Activated CD4-positive, alpha-beta T cell treated with anti-CD3 and anti-CD28 coated beads, Interleukin-10, Interleukin-2, amounts not matched to agents 100 ng/mL and 50 ng/mL, durations not matched to agents 16 hours and 8 hours (primary cell): ENCODE measurements at places on chromosomes 5 and 9.

GRCh38 chr5:139698490-139699146 is 50.5 kb downstream of the CXXC5 start:
- no peak for DNase-seq

GRCh38 chr5:115559524-115559923 is 14.9 kb upstream of the FEM1C start:
- DNase-seq, result no peak

DNA sequence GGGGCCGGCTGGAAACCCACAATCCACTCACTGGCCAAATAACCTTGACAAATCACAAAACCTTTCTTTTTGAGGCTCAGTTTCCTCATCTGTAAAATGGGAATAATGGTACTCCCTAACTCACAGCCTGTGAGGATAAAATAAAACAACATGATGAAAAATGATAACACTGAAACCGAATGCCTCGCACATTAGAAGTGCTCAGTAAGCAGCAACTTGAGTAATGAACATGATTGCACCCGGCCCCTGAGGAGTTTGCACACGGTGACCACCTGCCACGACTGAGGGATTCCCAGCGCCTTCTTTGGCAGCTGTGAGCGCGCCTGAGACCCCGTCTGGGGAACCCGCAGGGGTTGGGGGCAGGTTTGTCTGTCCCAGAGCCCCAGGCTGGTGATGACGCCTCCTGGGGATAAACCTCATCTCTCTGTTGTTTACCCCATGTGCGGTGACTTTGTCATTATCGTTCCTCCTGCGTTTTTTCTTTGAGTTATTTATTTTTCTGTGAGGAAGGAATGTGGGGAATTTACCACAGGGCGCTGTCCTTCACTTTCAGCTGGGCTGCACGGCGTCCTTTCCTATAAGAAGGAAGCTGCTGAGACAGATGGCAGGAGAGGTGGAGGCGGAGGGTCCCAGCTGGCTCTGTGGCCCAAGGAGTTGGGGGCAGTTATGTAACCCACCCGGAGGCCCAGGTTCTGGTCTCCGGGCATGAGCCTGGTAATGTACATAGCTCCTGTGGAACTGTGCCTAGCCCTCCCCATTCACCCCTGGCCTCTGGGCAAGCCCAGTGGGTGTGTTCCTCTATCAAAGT is 3.0 kb upstream of the SYNPO start:
- DNase-seq, result no peak

GRCh38 chr5:1338196-1338490 is 6.8 kb downstream of the CLPTM1L start:
- no peak for DNase-seq

DNA sequence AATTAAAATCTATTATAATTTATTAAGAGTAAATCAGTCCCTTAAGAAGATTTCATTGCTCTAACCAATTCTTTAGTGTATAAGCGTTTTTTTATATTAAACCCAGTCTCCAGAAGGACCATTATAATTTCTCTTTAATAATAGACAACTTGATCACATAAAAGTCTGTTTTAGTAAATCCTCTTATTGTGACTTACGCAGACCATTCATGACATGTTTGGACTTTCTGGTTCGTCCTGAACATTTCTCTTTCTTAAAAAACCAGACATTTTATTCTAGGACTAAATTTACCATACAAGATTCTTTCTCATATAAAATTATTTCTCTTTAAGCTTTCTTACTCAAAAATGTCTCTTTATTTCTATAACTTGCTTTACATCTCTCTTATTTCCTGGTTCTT is 196.2 kb upstream of the RAI14 start:
- DNase-seq, result no peak

DNA sequence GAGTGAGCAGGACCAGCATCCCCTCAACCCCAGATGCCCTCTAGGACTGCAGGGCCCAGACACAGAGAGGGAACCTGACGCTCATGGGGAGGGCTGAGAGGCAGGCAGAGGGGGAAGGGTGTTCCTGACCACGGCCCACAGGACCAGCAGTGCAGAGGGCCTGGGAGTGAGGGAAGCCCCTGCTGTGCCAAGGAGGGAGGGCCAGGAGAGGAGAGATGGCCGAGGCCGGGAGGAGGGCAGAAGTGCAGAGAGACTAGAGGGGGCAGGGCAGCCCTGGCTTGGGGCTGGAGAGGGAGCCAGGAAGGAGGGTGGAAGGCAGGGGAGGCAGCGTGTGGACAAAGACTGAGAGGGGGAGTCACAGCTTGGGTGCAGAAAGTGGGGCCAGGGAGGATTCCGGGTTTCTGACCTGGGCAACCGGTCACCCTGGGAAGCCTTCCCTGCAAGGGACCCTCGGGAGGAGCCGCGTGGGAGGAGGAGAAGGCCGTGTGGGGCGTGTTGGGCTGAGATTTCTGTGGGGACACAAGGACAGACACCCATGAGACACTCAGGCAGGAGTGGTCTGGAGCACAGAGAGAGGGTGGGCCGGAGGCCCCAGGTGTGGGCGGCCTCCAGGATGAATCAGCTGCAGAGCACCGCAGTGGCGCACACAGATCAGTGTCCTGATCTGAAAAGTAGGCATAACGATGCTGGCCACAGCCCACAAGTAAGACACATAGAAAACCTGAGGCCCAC is 117.5 kb downstream of the ADAMTS2 start:
- no peak for DNase-seq

GRCh38 chr9:27880156-27880555 is 306.9 kb upstream of the C9orf72 start:
- DNase-seq, result no peak

GRCh38 chr5:95731571-95732554 is 727 bp downstream of the RHOBTB3 start:
- DNase-seq, result peak; percentile 38

GRCh38 chr5:84088996-84089395 is 295.7 kb downstream of the EDIL3 start:
- DNase-seq, result peak; percentile 1

- peak; percentile 26 for DNase-seq
Observed at GRCh38 chr5:109759306-109759705, 69.6 kb downstream of the MAN2A1 start.

DNA sequence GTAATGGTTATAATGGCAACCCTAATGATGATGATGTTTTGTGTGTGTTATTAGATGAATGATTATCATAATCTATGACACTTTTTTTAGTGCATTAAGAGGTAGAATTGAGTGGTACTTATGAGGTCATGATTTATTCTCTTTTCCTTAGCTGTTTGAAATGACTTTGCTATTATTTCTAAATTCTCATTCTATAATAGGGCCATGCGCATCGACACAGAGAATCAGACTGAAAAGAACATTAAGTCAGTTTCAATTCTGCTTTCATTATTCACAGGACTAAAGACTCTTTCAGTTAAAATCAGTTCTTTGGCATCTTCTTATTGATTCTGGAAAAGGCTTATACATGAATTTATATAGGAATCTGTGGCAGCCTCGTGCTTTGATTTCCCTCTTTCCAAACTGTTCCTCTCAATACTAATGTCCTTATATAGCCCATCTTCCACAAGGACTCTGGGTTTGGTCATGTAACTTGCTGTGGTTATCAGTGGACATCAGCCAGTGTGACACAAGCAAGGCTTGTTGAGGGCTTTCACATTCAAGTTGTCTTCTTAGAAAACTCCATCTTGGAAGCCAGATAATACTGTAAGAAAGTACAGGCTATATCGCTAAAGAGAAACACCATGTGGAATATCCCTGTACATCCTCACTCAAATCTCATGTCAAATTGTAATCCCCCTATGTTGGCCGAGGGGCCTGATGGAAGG is 140.3 kb upstream of the CHD1 start:
- DNase-seq, result no peak

DNA sequence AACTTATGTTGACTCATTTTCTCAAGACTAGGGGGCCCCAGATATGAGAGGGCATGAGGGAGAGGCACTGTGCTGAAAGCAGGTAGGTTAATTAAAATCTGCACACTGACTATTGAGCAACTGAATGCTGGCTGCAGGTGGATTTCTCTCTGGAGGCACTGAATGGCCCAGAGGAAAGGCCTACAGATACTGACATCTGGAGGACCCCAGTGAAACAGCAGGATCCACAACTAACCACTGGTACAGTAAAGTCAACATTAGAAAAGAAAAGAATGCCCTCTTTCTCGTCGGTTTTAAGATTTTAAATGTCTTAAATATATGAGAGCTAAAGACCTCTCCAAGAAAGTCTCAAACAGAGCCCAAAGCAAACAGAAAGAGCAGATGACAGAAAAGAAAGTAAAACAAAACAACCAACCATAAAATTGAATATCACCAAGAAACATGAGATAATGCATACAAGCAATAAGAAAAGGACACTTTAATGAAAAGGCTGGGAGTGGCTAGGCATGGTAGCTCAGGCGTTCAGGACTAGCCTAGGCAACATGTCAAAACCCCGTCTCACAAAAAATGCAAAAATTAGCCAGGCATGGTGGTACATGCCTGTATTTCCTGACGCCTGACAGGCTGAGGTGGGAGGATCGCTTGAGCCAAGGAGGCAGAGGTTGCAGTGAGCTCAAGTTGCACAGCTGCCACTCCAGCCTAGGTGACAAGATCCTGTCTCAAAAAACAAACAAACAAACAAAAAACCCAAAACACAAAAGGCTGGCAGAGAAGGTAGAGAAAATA is 43.3 kb downstream of the PUM3 start:
- DNase-seq, result no peak

DNA sequence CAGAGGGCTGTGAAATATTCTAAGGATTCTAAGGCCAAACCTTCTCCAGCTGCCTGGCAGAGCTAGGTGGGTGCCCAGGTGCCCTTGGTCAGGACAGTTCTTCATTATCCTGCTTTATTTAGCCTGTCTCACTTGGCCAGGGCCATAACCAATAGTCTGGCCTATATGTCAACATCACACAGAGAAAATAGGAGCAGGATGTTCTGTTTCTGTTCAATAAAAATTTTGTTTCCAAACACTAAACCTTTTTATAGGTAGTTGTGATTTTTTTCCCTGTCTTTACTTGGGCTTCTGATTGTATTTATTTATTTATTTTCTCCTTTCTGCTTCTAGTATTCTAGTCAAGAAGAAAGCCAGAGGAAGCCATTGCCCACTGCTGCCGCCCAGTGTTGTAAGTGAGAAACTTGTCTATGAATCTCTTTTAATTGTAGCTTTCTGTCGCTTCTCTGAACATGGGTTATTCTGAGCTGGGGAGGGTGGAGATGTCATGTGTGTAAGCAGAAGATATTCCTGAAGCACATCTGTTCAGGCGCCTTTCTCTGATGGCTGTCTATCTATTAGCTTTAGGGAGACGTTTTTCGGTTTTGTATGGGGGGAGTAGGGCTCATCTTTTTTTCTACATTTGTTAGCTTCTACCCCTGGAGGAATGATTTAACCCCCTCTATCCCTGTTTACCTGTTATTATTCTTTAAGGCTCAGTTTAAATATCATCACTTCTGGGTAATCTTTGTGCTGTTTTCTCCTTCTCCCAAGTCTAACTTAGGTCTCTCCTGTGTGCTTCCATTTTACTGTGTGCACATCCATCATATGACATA is 97.1 kb downstream of the UNC13B start:
- peak; percentile 42 for DNase-seq

- no peak for DNase-seq
Observed at GRCh38 chr5:1529498-1529897, 5.7 kb upstream of the LPCAT1 start.

DNA sequence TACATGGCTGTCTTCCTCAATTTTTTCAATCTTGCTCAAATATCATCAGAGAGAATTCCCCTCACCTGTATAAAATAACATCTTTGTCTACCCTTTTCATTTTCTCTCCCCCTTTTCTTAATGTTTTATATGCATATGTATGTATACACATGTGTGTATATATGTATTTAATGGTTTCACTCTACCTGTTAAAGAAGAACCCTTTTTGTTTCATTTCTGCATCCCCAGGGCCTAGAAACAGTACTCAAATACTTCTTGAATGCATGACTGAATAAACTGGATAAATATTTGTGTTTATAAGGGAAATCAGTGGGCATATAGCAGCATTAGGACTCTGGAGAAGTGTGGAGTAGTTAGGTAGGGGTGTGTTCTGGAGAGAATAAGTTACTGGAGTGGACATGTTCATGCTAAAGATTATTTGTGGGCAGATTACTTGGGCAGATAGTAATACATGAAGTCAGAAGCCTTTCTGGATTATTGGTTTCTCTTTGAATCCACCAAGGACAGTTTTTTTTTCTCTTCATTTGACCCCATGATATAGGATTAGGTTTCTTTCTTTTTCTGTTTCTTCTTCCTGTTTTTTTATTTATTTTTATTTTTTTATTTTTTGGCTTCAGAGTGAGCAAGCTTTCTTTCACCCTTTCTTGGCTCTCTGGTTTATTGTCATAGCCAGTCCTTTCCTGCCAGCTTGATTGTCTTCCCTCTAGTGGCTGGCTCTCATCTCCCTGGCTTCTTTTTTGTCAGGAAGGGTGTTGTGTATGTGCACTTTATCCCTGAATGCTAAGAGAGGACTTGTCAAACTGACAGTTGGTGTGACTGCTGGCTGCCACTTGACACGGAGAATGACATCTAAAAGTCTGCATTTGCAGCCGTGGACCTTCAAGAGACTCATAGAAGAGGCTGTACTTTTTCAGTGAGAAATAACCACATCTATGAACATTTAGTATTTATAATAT is 89.3 kb downstream of the ZCCHC7 start:
- DNase-seq, result no peak

GRCh38 chr9:97462159-97462558 is 39.3 kb upstream of the TMOD1 start:
- no peak for DNase-seq

- DNase-seq, result no peak
Observed at GRCh38 chr9:79682076-79682736, 110.4 kb downstream of the TLE4 start.

GRCh38 chr9:128163027-128163515 is 3.0 kb downstream of the BBLN start:
- no peak for DNase-seq

- no peak for DNase-seq
Observed at GRCh38 chr9:84271921-84272556, 68.5 kb downstream of the SLC28A3 start.

- DNase-seq, result no peak
Observed at GRCh38 chr5:8813180-8813579, 732.7 kb downstream of the SEMA5A start.

DNA sequence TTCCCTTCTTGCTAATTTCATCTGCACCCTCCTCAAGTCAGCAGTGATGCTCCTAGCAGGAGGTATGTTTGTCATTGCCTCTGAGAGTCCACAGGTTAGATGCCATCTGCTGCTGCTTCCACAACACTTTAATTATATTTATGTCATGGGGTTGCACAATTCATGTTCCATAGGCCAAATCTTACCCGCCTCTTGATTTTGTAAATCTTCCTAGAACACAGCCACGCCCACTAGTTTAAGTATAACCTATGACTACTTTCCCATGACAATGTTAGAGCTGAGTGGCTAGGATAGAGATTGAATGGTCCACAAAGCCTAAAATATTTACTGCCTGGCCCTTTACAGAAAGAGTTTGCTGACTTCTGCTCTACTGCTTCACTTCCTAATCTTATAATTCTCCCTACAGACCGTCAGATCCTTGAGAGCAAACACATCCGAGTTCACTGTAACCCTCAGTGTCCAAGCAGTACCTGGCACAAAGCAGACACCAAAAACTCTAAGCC is 21.1 kb downstream of the LIFR start:
- DNase-seq, result no peak
